ENCODE measurements at places on chromosomes 7 and 10. TPM values are rescaled to one million over a fixed set of nuclear protein-coding genes. Genes with fewer than 3 reads are reported as not detected.

The ENTPD1 gene
- 1.2 TPM for total RNA-seq

The FAM241B gene
- 3.4 TPM for total RNA-seq

The ARHGAP22 gene
- total RNA-seq: 1.1 TPM

The NPTX2 gene
- total RNA-seq: 5.1 TPM

The UNC5B gene
- total RNA-seq: 13.0 TPM

The PON1 gene
- not detected for total RNA-seq

The CALML3 gene
- not detected for total RNA-seq

The GIMAP2 gene
- total RNA-seq: not detected

DNA sequence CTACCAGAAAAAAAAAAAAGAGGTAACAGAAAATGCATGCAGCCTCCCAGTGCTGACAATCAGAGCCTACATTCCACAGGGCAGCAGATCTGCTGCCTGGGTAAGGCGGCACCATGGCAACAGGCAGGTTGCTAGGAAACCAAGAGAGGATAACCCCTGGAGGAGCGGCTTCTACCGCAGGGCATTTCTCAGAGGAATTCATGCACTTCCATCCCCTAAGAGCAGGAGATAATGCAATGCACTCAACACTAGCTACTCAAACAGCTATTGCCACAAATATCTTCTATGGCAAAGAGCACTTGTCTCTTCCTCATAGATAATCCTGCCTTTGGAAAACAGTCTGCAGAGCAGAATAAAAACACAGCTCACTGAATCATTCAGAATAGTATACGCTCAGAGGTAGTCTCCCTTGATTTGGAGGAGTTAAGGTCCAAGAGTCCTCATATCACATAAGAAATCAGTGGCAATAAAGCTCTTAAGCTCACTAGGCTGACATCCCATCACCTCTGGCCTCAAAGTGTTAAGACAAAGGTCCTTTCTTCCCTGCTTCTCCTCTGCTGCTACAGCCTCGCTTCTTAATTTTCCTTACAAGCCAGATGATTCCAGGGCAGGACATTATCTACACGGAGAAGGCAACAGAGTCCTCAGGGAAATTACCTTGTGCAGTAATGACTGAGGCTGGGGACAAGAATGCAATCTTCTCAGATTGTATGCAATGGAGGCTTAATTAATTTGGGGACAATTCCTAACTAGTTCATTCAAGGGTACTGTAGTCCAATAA, 10.7 kb downstream of the PSAP start:
- DNase-seq: peak; percentile 94

DNA sequence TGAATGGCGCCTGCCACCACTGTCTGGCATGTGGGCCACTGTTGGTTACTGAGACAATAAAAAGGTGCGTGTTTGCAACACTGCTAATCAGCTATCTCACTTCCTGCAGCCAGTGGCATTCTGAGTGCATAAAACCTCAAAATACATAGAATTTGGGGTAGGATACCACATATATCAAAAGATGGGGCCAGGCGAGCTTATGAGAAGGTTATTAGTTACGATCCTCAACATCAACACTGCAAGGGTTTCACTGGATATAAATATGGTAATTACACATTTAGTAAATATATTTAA, 200.2 kb downstream of the WDR37 start:
- no peak for DNase-seq

GRCh38 chr7:12975412-12975811, 288.0 kb downstream of the ARL4A start:
- DNase-seq: no peak

GRCh38 chr7:36138209-36138608, 14.8 kb upstream of the EEPD1 start:
- no peak for DNase-seq

GRCh38 chr7:141220263-141220880, 146.5 kb downstream of the TMEM178B start:
- no peak for DNase-seq

GRCh38 chr7:127550247-127550646, 35.1 kb downstream of the GCC1 start:
- no peak for DNase-seq

GRCh38 chr10:62475551-62475950, 101.4 kb downstream of the ZNF365 start:
- no peak for DNase-seq

DNA sequence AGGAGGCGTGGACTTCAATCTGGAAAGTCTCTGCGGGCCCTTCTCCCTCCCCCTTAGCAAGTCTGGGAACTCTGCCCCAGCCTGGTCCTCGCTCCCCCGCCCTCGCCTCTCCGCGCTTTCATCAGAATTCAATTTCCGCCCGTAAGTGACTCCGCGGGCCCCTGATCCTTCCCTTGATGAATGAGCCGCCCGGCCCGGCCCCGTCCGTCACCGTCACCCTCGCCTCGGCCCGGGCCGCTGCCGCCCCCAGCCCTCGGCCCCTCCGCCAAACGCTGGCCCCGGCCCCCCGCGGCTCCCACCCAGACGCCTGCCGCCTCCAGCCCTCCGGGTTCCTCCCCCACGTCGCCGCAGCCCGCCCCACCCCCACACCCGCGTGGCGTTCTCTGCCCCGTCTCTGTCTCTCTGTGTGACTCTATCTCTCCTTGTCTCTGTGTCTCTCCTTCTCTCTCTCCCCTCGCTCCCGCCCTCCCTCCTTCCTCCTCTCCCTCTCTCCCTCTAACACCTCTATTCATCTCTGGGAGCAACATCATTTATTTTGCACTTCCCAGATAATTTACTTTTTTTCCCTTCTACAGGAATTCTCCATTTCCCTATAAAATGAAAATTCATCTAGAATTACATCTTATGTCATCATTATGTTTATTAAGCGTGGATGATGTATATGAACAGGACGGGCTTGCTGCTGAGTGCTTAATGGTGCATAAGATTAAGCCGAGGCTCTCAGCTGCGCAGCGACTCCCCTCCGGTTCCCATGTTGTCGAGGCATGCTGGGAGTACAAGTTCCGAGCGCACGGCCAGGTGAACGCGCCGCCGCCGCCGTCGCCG, 91.2 kb upstream of the PAX2 start:
- DNase-seq: no peak

- no peak for DNase-seq
These were observed 1.2 kb downstream of the TECPR1 start for GRCh38 chr7:98250789-98251188.

DNA sequence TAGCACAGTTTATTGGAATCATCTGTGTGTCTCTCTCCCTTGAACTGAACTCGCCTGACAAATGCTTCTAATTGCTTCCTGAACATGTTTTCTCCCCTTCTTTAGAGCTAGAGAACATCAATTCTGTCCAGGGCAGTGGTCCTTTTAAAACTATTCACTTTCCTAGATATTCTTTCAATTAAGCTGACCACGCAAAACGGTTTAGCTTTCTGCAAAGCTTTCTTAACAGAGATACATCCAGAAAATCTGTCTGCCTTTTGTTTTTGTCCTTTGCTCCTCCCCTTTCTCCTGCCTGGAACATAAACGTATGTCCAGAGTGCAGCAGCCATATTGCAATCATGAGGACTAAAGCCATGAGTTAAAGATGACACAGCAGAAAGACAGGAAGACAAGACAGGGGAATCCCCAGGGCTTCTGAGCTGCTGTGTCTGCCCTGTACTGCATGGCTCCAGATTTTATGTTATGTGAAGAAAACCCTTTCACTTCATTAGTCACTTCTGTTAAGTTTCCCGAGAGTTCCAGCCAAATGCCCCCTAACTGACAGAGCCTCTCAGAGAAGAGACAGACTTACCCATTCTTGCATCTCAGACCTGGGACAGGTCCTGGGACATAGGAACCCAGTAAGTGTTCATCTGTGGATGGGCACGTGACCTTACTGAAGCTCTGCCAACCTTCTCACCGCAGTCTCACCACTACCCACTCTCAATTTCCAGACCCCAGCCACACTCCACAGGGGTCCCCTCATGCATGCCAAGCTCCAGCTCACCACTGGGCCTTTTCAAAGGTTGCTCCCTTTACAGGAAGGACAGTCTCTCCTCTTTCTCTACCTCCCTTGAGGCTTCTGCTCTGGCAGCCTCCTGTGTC, 35.0 kb upstream of the CPXM2 start:
- no peak for DNase-seq

DNA sequence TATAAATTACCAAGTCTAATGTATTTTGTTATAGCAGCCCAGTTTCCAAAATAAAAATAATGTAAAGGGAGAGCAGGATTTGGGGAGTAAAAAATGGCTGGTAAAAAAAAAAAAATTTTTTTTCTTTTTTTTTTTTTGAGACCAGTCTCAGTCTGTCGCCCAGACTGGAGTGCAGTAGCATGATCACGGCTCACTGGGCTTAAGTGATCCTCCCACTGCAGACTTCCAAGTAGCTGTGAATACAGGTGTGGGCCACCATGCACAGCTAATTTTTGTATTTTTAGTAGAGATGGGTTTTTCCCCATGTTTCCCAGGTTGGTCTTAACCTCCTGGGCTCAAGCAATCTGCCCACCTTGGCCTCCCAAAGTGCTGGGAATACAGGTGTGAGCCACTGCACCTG, 4.8 kb upstream of the LSM8 start:
- DNase-seq: no peak

GRCh38 chr7:70752794-70753241, 379.1 kb upstream of the GALNT17 start:
- no peak for DNase-seq

DNA sequence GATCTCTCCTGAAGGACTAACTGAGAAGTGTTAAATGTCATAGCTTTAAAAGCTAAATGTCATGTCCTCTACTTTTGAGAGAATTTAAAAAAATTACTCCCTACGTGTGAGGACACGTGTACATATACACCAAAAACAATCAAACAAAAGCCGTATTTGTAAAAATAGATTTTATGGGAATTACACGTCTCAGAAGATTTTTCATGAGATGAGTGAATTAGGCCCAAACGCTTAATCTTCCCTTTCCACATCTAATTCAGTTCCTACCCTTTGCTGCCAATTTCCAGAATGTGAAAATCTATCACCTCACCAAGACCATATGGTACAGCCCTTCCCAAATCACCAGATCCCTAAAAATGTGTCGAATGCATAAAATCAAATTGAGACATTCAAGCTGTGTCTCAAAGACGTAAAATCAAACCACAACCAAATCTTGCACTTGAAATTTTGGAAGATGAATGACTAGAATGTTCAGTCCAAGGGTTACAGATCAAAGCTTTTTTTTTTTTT, 1.0 kb upstream of the CTTNBP2 start:
- no peak for DNase-seq

DNA sequence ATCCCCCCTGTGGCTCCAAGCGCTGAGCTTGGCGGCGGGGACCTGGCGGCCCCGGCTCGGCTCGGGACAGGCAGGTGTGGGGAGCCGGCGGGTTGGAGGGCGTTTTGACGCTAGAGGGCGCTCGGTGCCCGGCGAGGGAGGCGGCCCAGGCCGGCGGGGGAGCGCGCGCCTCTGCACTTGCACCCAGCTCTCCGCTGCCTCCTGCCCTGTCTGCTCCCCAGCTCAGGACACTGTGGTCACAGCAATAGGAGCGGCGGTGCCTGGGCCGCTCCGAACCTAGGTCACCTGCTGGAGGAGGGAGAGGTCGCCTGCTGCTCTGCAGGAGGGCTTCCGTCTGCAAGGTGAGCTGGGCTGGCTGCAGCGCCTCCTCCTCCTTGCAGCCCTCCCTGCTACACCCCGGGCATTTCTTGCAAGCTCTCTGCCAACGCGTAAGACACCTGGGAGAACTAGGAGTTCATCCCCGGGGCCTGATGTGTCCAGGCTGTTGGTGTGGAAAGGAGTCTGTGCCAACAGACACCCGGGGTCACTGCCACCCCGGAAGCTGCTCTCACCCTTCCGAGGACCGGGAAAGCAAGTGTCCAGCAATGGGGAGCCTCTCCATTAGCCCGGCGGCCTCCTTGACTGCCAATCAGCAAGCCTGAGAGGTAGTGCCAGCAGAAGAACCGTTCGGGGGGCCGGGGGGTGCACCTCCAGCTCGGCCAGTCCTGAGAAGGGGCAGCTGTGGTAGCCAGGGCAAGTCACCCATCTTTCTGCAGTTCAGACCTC, 620.4 kb downstream of the GALNT17 start:
- peak; percentile 86 for DNase-seq

DNA sequence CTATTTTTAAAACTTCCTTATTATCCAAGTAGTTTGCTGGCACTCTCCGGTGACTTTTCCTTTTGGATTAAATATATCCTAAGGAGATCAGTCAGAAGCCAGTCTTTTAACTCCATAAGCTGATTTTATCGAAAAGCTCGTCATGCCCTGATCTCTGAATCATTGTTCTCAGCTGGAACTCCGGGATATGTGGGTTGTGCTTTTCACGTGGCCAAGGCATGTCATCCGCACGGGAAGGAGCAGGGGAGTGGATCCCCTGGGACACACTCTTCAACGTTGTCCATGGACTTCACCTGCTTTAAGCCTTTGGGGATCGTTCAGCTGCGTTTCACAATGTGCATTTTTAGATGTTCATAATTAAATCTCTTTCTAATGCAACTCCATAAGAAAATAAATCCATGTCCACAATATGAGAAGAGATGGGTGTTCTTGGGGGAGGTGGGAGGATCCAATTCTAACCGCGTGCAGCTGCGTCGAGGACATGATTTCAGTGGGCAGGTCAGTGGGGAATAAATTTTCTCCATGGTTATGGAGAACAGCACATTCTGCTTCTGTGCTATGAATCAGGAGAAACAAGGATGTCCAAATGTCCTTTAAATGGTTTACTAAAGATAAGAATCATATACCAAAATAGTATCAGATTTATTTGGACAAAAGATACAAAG, 229.5 kb upstream of the ADARB2 start:
- no peak for DNase-seq

- DNase-seq: no peak
These were observed 380.9 kb downstream of the LRRTM3 start for GRCh38 chr10:67306588-67307205.

DNA sequence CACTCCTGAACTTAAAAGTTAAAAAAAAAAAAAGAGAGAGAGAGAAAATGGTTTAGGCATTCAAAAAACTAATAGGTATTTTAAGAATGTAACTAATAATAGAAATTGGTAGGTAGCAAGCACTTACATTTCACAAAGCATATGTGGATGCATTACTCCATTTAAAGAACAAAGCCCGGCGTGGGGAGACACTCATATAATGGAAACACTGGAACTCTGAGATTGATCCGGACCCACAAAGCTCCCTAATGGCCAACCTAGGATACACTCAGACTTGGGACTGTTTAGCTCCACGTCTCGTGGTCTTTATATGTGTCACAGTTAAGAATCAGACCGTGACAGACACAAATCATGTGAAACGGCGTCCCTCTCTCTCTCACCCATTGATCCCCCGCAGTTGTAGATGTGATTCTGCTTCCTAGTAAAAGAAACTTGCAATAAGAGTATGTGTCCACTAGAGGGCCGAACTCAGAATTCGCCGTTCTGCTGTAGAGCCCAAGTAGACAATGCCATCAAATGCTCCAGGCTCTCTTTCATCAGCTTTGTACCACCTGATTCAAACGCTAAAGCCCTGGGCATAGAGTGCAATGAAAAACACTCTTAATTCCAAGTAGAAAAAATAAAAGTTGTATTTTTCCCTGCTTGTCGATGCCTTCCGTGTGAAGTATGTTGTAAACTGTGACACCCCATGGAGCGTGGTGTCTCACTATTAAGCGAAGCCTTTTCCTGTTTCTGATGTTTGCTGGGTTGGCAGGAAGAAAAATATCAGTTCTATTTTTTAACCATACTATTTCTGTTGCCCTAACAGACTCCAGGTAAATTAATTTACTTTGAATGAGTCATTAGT, 429.0 kb upstream of the MTPN start:
- no peak for DNase-seq

GRCh38 chr7:30430777-30431176, 47.8 kb downstream of the NOD1 start:
- DNase-seq: no peak

- DNase-seq: no peak
These were observed 149.5 kb downstream of the SFMBT2 start for GRCh38 chr10:7261351-7261750.

GRCh38 chr10:132637477-132638129, 100.0 kb downstream of the INPP5A start:
- DNase-seq: no peak

GRCh38 chr7:47776335-47776734, 171.9 kb downstream of the PKD1L1 start:
- DNase-seq: no peak
